ENCODE measurements at places on chromosomes 4 and X.
A peak's percentile ranks its signal among the peaks of the same experiment; 100 is the strongest.

DNA sequence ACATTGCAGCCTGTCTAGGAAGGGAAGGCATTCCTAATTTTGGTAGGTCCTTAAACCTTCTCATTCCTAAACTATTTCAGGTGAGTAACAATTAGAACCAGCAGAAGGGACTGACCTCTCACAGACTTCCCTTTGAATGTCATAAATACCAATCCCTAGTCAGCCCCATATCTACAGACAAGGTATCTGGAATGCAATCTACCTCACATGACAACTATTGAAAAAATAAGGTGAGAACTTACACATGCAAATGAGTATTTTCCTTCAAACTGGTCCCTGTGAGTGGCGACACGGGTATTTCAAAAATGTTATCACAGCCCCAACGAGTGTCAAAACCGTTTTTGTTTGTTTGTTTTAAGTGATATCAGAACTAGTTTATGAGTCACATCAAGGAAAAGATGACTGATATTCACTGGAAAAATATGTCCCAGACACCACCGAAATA lies 102.4 kb upstream of the VCX2 start:
- peak; percentile 18 for DNase-seq

- no peak for DNase-seq
Observed at GRCh38 chr4:53306729-53307128, 59.1 kb downstream of the SCFD2 start.

DNA sequence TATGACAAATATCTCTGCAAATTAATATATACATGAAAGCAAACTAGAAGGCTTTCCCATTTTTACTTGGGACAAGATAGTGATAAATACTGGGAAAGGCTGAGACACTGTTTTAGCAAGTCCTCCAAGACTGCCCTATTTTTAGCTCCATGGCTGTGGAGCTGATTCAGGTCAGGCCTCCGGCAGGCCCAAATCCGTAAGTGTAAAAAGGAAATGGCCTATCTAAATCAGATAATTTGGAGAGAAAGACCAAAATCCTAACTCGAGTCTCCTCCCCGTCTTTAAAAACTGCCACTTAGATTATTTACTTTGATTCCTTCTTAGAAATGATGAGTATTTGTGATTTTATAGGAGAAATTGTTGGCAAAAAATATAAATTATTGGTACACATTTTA lies 2.9 kb downstream of the OTUD4 start:
- no peak for DNase-seq

GRCh38 chrX:80808881-80809411 lies 731 bp downstream of the BRWD3 start:
- no peak for DNase-seq

GRCh38 chr4:172480471-172480870 lies 667.3 kb downstream of the GALNTL6 start:
- DNase-seq: no peak

- DNase-seq: no peak
Observed at GRCh38 chr4:175127314-175127713, 209.2 kb downstream of the ADAM29 start.

- no peak for DNase-seq
Observed at GRCh38 chr4:115453416-115453815, 340.0 kb upstream of the NDST4 start.

GRCh38 chrX:47854474-47854873 lies 17.8 kb downstream of the ZNF81 start:
- DNase-seq: no peak

- DNase-seq: no peak
Observed at GRCh38 chrX:68402094-68402493, 31.2 kb downstream of the OPHN1 start.

- no peak for DNase-seq
Observed at GRCh38 chrX:67779099-67779498, 235.3 kb downstream of the AR start.

DNA sequence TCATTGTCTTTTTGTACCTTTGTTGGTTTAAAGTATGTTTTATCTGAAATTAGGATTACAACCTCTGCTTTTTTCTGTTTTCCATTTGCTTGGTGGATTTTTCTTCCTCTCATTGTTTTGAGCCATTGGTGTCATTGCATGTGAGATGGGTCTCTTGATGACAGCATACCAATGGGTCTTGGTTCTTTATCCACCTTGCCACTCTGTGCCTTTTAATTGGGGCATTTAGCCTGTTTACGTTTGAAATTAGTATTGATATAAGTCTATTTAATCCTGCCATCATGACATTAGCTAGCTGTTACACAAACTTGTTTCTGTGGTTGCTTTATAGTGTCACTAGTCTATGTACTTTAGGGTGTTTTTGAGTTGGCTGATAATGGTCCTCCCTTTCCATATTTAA lies 145.7 kb downstream of the GUCY2F start:
- no peak for DNase-seq

DNA sequence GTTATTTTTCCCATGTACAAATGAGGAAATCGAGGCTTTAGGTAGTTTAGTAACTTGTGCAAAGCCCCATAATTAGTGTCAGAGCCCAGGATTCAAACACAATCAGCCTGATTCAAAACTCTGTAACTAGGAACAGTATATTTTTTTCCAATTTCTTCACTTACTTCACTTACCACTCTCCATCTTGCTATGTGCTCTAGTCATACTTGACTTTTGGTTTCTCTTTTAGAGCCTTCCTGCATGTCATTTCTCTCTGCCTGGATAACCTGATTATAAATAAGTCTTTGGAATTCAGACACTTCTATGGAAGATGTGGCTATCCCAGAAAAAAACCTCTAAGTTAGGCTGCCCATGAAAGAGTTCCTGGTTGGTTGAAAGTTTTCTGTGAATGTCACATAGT lies 22.2 kb downstream of the SATL1 start:
- DNase-seq: no peak

- DNase-seq: peak; percentile 85
Observed at GRCh38 chr4:48906206-48907173, at the start of gene OCIAD2. OCIAD2 (minus strand) TSS chr4:48906774; CDS start chr4:48904549, 2,225 bp downstream.

DNA sequence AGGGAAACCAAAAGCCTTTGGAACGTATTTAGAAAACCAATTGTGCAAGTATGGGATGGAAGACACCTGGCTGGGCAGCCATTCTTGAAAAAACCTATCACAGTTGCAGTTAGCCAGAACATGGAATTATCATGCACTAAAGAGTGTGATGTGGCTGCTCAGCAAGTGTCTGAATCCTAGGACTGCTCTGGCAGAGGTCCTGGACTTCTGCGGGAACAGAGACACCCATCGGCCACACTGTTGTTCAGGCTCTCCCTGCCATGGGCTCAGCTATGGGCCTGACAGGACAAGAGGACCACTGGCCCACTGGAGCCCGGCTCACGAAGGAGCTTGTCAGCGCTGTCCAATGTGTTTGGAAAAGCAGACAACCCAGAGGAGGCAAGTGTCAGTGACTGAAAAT lies 115.7 kb upstream of the GPC4 start:
- no peak for DNase-seq

- DNase-seq: peak; percentile 41
Observed at GRCh38 chr4:185039508-185040273, 21.4 kb downstream of the HELT start.

- no peak for DNase-seq
Observed at GRCh38 chr4:155526452-155527169, 140.0 kb upstream of the GUCY1A1 start.

DNA sequence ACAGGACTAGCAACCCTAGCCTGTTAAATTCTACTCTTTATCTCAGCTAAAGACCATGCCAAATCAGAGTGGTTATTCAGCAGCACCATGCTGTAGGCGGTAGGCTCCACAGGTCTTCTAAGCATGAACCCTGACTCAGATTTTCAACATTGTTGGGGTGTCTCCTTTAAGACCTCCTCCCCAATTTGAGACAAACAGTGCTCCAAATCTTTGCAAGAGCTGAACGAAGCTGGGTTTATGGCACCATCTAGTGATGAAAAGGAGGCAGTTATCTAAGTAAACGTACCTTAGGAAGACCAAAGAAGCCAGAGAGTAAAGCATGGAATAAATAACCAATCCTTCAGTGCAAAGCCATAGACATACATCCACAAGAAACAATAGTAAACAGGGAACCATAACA lies 334.5 kb upstream of the SLC7A11 start:
- peak; percentile 1 for DNase-seq

GRCh38 chrX:112672788-112673560 lies 6.8 kb downstream of the LHFPL1 start:
- DNase-seq: no peak

DNA sequence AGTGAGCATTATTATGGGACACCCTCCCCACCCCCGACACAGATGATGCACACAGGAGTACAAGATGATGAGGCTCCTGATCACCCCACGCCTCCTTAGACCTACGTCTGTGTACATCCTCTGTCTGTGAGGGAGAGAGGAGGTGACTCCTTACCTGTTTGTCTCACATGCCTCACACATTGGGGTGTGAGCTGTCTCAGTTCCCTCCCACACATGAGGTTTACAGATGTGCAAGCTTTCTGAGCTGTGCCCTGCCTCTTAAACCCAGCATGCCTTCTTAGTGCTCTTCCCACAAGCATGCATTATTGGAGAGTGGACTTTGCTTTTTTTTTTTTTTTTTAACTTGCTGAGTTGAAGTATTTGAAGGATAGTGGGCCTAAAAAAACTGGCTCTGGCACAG lies 76.7 kb downstream of the CLCN5 start:
- no peak for DNase-seq

DNA sequence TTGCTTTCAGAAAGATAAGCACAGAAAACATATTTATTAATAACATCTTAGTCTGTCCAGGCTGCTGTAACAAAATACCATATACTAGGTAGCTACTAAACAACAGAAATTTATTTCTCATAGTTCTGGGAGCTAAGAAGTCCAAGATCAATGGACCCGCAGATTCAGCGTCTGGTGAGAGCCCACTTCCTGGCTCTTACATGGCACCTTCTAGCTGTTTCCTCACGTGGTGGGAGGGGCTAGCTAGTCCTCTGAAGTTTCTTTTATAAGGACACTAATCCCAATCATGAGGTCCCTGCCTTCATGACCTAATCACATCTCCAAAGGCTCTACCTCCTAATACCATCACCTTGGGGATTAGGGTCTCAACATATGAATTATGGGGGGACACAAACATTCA lies 57.2 kb upstream of the AFF2 start:
- no peak for DNase-seq

GRCh38 chr4:81807386-81807785 lies 335.7 kb upstream of the RASGEF1B start:
- no peak for DNase-seq

GRCh38 chrX:151228935-151229334 lies 52.6 kb downstream of the GPR50 start:
- DNase-seq: no peak

GRCh38 chr4:145348291-145348690 lies 133.4 kb upstream of the SMAD1 start:
- DNase-seq: no peak

DNA sequence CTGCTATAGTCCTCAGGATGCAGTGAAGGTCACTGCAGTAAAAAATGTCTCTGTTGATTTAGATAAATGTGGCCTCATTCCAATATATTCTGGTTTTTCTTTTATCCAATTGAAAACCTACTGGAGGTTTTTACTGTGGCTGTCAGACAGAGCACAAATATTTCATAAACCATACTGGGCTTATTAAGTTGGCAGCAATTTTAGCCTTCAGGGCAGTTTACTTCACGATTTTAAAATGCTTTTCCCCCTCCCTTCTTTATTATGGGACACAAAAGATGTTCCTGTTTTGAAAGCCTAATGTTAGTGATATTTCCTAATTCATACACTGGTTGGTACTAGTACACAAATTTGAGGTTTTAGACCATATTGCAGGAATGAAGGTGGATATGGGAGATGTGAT lies 939.4 kb downstream of the C4orf33 start:
- DNase-seq: no peak

DNA sequence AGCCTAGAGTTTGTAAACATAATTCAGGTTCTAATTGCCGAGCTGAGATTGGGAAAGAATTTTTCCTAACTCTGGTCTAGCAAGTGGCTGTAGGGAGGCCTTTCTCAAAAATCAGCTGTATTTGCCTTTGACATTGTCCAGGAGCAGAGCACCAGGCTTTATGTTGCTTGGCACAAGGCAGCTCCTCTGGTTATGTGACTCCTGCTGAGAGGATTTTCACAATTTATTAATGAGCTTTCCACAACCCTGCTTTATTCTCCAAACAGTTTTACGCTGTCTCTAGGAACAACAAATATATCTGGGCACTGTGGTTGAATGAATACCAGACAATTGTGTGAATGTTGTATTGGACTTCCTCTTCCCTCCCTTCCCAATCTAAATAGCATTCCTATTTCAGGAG lies 14.9 kb downstream of the LSM6 start:
- no peak for DNase-seq
